ENCODE measurements at places on chromosomes 13 and 19.

DNA sequence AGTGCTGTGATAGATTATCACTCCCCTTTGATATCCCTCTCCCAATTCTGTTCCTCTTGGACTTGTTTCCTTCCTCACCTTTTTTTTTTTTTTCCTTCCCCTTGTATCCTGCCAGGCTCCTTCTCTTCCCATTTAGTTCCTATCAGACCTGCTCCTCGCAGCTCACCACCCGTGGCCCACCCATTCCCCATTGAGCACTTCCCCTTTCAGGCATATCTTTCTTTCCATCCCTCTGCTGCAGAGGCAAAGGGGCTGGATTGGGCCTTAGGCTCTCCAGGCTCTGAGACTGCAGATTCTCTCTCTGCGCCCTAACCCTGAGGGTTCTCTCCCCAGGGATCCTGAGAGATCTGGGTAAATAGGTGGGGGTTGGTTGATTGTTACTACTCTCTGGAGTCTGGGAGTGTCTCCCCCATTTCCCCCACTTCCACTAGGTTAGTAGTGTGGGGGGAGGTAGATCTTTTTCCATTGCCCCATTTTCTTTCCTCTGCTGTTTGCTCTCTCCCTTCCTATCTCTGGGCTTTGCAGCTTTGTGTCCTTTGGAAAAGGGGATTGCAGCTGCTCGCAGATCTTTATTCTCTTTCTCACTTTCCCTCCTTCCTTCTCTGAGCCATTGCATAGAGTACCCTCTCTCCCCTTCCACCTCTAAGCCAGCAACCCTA, 2.3 kb downstream of the ARHGAP35 start:
- DNase-seq, result no peak

- DNase-seq, result no peak
These were observed 4.2 kb downstream of the NEK3 start for GRCh38 chr13:52155177-52155576.

- no peak for DNase-seq
These were observed 26.4 kb downstream of the RFX1 start for GRCh38 chr19:13979686-13980085.

DNA sequence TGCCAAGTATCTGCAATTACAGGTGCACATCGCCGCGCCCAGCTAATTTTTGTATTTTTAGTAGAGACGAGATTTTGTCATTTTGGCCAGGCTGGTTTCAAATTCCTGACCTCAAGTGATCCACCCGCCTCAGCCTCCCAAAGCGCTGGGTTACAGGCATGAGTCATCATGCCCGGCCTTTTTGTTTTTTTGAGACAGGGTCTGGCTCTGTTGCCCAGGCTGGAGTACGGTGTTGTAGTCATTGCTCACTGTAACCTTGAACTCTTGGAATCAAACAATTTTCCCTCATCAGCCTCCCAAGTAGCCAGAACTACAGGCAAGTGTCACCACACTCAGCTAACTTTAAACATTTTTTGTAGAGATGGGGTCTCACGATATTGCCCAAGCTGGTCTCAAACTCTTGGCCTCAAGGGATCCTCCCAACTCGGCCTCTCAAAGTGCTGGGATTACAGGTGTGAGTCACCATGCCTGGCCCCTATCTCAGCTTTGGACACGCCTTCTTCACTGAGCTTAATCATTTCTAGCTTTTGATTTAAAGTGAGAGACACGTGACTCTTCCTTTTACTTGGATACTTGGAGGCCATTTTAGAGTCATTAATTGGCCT, 4.0 kb upstream of the IRGC start:
- no peak for DNase-seq

DNA sequence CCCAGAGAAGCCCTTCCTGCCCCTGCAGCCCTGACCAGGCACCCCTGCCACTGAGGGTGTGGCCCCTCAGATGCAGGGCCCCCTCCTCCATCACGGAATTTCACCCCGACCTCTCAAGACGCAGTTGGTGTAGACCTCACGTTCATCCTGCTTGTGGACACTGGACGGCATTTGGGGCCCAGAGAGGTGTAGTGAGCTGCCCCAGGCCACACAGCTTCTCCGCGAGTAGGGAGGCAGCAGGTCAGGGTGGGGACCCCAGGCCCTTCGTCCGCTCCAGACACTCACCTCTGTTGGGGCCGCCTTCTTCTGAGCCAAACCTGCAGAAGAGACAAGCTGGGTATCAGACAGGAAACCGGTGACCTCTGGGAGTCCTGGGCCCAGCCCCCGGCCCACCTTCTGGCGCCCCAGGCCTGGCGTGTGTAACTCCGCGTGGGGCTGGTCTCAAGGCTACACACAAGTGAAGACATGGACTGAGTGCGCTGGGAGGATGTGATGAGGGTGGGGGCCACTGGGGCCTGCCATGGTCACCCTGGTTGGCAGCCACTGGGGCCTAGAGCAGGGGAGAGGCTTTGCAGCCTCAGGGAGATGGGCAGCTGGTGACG, 33.1 kb downstream of the PIP5K1C start:
- DNase-seq, result no peak

DNA sequence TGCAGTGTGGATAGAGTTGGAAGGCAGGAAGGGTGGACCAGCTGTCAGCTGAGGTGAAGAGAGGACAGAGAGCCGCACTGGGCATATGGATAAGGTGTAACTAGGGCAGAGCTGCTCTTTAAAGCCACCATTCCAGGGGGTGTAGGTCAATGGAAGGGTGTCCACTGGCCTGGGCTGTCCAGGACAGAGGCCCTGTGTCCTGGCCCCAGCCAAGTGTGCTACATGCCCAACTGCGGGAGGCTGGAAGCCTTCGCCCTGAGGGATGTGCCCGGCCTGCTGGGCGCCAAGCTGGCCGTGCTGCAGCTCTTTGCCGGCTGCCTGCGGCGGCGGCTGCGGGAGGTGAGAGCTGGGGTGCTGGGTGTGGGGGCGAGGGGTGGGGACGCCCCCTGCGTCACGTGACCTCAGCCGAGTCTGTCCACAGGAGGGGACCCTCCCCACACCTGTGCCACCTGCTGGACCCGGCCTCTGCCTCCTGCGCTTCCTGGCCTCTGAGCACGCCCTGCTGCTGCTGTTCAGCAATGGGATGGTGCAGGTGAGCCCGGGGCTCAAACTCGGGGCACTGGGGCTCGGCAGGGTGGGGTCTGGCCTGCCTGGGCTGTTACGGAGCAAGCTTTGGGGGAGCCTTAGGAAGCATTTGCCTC, 9.8 kb downstream of the PLK5 start:
- DNase-seq, result no peak

GRCh38 chr13:107886118-107886517, 329.2 kb downstream of the LIG4 start:
- DNase-seq, result no peak

GRCh38 chr13:73335944-73336343, 277.1 kb downstream of the KLF5 start:
- DNase-seq, result no peak

DNA sequence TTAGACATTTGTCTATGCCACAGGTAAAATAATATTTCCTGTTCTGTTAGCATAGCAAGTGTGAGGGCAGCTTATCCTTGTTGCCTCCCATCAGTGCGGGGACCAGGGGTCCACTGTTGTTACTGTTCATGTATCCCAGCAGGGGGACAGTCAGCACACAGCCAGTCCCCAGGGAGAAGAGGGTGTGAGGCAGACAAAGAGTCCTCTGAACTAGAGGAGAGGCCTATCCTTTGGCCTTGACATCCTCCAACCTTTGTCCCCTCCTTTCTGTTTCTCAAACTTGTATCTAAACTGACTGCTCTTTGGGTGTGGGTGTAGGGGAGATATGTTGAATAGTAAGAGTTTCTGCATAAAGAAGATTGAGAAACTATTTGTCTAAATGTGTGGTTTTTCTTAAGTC, 2.9 kb upstream of the GPR18 start:
- DNase-seq, result no peak

DNA sequence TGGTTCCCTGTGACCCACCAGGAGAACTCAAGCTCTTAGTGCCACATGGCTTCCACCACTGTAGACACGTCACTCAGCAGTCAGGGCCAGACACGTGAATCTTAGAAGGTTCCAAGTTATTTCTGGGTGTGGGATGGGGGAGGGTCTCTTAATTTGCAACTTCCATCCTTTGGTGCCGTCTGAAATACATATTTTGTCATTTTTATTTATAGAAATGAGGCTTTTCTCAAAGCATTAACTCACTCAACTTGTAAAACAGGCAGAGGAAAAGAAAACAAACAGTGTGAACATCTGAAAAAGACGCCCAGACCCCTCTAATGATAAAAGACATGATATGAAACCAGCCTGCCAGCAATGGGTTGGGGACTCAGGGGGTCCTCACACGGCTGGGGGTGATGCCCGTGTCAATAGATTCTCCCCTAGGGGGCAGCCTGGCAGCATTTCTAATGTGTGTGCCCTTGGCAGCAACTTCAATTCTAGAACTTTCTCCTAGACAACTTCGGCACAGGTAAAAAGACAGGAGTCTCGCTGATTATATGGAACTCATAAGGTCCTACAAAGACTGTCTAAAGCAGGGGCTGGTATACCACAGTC, 15.4 kb downstream of the PIP5K1C start:
- DNase-seq, result no peak

DNA sequence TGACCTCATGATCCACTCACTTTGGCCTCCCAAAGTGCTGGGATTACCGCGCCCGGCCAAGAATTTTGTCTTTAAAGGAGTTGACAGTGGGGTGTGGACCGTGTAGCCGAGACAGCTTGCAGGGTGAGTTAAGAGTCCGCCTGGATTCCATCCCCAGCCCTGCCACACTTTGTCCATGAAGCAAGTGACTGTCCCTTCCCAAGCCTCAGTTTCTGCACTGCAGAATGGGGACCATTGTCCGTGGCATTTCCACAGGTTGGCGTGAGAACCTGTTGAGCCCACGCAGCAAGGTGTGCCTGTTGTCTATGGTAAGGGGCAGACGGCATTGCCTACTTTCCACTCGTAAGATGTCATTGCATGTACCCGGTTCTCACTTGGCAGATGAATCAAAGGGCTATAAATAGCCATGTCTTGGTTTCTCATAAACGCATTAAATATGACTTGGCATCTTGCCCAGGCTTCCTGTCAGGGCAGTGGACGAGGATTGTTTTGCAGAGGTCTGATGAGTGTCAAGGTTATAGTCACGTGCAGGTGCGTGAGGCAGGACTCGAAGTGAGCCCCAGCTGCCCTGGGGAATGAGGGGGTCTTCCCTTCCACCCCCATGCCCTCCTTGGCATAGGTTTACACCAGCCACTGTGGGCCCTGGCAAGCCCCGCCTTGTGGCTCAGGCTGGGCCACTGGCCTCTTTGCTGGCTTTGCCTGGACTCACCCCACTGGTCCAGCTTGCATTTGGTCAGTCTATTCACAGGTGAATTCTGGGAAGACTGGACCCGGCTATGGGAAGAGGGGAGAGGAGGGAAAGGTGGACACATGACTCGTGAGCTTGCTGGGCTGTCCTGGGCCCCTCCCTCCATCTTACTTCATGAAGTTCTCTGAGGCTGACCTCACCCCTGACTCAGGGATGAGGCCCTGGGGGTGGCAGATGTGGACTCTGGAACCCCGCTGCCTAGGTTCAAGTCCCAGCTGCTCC, 14.6 kb downstream of the FAM187B start:
- DNase-seq, result peak; percentile 32

DNA sequence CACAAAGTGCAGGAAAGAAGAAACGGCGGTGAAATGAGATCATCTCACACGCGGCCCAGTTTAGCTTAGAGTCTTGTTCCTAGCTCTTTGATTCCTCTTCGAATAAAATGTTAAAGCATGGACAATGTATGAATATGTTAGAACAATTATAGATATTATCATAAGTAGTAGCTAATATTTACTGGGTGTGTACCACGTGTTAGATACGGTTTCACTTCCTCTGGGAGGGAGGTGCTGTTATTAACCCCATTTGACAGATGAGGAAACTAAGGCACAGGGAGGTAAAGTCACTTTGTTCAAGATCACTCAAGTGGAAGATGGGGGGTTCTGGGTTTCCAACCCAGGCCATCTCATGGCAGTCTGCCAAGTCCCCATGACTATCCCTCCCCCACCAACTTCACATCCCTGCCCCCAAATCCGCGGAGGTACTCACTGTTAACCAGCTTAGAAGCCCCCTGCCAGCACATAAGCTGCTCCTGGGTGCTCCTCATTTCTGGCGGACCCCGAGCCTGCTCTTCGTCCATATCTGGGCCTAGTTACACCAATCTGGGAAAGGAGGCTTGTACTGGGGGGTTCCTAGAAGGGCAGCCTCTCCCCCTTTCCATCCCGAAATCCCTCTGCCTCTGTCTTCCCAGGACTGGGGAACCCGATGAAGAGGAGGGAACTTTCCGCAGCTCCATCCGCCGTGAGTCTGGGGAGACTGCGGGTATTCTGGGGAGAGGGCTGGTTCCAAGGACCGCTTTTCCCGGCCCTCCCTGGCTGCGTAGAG, 1.0 kb upstream of the FXYD7 start:
- no peak for DNase-seq

DNA sequence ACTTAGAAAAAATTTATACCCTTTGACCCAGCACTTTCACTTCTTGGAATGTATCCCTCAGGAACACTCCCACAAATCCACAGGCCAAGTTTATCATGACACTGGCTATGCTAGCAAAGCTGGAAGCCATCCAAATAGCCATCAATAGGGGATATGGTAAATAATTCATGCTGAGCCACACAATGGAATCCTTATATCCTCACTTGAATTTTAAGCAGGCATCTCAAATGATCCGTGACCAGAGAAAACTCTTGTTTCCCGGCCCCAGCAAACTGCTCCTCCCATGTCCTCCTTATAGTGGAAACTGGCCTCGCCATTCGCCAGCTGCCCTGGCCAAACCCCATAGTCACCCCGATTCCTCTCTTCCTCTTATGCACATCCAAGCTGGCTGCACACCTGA, 37.6 kb downstream of the GRIK5 start:
- DNase-seq, result no peak

- DNase-seq, result peak; percentile 27
These were observed 529 bp downstream of the ZNF836 start for GRCh38 chr19:52170863-52171320.

DNA sequence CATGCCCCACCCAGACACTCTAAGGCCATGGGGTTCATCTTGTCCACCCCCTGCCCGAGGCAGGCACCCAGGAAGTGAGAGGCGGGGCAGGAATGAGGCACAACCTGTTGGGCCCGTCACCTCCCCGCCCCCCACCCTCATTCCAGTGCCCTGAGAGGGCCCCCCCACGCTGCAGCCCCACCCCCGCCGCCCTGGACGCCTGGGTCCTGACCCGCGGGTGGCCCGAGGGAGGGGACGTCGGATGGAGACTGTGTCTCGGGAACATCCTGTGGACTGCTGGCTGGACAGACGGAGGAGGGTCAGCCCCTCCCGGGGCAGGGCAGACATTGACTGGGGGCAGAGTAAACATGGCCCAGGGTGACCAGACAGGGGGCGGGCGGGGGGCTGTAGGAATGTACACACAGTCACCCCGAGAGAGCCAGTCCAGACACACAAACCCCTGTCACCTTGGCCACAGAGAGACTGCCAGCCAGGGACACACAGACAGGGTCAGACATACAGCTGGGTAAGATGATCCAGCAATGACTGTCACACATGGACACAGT, 7.4 kb upstream of the JUNB start:
- DNase-seq, result no peak

- DNase-seq, result no peak
These were observed 7.3 kb downstream of the TTC9B start for GRCh38 chr19:40210889-40211288.

DNA sequence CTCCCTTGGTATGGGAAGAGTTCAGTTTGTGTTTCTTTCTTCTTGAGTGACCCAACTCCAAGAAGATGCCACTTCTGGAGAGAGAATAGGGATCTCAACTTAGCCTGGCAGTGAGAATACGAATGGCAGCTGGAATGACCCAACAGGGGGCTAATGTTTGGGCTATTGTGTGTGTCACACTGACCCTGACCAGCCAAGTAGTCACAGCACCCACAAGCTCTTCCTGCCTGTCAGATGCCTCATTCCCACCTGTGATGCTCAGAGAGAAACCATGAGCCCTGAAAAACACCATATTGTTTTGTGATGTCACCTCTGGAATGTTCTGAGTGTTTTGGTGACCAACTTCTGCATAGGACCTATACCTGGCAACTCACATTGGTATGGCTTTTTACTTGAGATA, at the start of gene CBY2:
Gene CBY2 (plus strand): TSS at position 233 of the 400 bp plus-strand sequence. CDS start 71 bp downstream, at position 304.
- DNase-seq, result no peak

Measured in AG08396 (cell line).